Naive thymus-derived CD4-positive, alpha-beta T cell (primary cell): ENCODE measurements at places on chromosomes 4 and X. TPM values are rescaled to one million over a fixed set of nuclear protein-coding genes. Genes with fewer than 3 reads are reported as not detected.

CENPE gene
- 32.6 and 35.8 TPM in 2 replicates for total RNA-seq

TBC1D8B gene
- total RNA-seq, result 0.71 TPM

ADAMTS3 gene
- total RNA-seq, result not detected

DIAPH2 gene
- total RNA-seq, result 23.9 TPM

MAGEE1 gene
- total RNA-seq, result 9.0 TPM

AVPR2 gene
- 0.29 TPM for total RNA-seq

DNA sequence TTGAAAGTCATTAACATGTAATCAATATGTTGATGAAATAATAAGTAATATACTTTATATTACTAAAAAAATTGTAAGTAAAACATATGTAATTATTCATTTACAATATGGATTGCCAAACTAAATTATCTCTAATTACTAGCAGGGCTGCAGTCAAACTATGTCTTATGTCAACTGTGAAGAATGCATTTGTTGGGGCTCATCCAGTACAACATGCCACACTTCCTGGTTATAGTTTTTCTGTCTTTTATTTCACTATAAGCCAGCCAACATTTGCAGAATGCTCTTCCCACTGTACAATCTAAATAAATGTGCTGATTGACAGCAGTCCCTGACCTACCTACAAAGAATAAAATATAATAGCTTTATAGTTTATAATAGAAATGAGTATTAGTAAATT is 975.4 kb upstream of the NDST4 start:
- H3K36me3 ChIP-seq, result no peaks in the 10 kb centered on the region
- H3K4me1 ChIP-seq, result no peaks in the 10 kb centered on the region
- no peak for DNase-seq
- H3K27me3 ChIP-seq, result no peaks in the 10 kb centered on the region
- no peak overlapping the region for H3K27ac ChIP-seq

DNA sequence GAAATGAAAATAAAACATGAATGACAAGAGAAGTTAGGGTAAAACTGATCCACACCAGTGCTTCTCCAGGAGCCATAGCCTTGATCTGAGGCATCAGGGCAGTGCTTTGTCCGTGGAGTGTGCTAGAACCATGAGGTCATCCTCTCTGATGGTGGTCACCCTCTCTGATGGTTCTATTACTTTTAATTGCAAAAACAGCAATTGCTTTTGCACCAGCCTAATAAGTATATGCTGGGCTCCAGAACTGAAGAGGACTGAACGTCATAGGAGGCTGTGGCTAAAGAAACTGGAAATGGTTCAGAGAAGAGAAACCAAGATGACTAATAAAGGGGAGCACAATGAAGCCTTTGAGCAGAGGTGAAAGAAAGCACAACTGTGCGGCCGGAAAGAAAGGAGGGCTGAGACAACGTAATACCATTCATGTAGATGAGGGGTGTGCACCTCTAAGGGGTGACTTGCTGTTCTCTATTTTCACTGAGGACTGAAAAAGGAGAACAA is 17.0 kb upstream of the TMEM154 start:
- H3K4me1 ChIP-seq, result no peaks in the 10 kb centered on the region
- no peak overlapping the region for H3K27ac ChIP-seq
- peak; percentile 40 for DNase-seq
- no peaks in the 10 kb centered on the region for H3K36me3 ChIP-seq
- H3K4me3 ChIP-seq, result no peak overlapping the region

DNA sequence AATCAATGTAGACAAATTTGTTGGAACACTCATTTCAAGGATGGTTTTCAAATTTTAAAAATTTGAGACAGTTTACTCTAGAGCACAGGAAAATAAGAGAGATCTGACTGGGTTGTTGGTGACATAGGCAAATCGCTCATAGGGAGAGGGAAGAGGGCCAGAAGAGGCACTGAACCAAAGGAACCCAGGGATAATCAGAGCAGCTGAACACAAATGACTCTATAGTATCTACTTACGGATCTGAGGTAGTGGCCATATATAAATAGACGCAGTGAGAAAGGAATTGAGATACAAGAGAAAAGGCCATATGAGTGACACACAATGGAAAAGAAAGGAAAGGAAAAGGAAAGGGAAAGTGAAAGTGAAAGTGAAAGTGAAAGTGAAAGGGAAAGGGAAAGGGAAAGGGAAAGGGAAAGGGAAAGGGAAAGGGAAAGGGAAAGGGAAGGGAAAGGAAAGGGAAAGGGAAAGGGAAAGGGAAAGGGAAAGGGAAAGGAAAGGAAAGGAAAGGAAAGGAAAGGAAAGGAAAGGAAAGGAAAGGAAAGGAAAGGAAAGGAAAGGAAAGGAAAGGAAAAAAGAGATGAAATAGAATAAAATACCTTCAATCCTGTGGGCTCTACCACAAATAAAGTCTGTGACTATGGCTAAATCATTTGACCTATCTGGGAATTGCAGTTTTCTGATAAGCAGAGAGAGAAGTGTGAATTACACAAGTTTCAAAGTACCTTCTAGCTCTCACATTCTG is 759.2 kb downstream of the DMD start:
- H3K36me3 ChIP-seq, result no peaks in the 10 kb centered on the region
- no peak for DNase-seq
- no peaks in the 10 kb centered on the region for H3K4me1 ChIP-seq
- no peak overlapping the region for H3K4me3 ChIP-seq

GRCh38 chr4:25814301-25815136 is 48.3 kb downstream of the SEL1L3 start:
- H3K27ac ChIP-seq, result no peak overlapping the region
- H3K27me3 ChIP-seq, result no peaks in the 10 kb centered on the region
- H3K4me3 ChIP-seq, result no peak overlapping the region
- no peak for DNase-seq

DNA sequence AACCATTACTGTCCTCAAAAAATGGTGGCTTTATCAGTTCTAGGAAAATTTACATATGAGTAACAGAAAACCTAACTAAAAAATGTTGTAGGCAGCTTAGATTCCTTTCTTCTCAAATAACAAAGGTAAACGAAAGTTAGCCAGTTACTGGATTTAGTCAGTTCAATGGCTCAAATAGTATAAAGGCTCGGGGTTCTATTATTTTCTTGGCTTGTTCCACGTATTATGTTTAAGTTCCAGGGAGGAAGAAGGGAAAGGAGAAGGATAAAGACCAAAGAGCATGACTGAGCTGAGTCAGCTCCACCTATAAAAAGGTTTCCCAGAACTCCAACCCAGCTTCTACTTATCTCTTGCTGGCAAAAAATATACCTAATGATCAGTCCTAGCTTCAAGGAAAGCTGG is 41.0 kb upstream of the MAB21L2 start:
- no peak for DNase-seq
- H3K27me3 ChIP-seq, result no peaks in the 10 kb centered on the region

- DNase-seq, result peak; percentile 40
- H3K36me3 ChIP-seq, result no peaks in the 10 kb centered on the region
Measured at GRCh38 chrX:111100191-111100590, 4.2 kb downstream of the PAK3 start.

GRCh38 chr4:52197306-52197705 is 146.2 kb downstream of the SPATA18 start:
- no peak overlapping the region for H3K4me3 ChIP-seq
- no peak overlapping the region for H3K27ac ChIP-seq
- no peaks in the 10 kb centered on the region for H3K4me1 ChIP-seq
- no peaks in the 10 kb centered on the region for H3K27me3 ChIP-seq

- no peaks in the 10 kb centered on the region for H3K4me1 ChIP-seq
- no peak overlapping the region for H3K27ac ChIP-seq
- no peaks in the 10 kb centered on the region for H3K36me3 ChIP-seq
- no peak overlapping the region for H3K4me3 ChIP-seq
- H3K27me3 ChIP-seq, result no peaks in the 10 kb centered on the region
Measured at GRCh38 chr4:104749062-104749461, 254.4 kb upstream of the CXXC4 start.

DNA sequence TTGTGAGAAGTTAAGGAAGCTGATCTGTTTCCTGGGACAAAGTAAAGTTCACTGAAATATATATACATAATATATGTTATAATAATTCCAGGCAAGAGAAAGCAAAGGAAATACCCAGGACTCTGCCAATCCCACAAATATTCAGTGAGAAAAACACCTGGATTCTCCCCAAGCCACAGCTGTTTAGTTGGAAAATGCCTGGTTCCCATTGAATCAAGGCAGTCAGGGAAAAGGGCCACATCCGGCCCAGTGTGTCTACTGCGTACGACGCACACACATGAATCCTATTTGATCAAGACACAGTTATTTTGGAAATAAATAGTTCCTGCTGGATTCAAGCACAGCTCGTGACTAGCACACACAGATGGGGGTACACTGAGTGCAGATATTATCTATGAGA is 6.3 kb upstream of the DCHS2 start:
- no peak for DNase-seq
- H3K4me1 ChIP-seq, result no peaks in the 10 kb centered on the region
- H3K27me3 ChIP-seq, result peaks cover 4% of the 10 kb centered on the region
- no peaks in the 10 kb centered on the region for H3K36me3 ChIP-seq
- H3K27ac ChIP-seq, result no peak overlapping the region
- no peak overlapping the region for H3K4me3 ChIP-seq

DNA sequence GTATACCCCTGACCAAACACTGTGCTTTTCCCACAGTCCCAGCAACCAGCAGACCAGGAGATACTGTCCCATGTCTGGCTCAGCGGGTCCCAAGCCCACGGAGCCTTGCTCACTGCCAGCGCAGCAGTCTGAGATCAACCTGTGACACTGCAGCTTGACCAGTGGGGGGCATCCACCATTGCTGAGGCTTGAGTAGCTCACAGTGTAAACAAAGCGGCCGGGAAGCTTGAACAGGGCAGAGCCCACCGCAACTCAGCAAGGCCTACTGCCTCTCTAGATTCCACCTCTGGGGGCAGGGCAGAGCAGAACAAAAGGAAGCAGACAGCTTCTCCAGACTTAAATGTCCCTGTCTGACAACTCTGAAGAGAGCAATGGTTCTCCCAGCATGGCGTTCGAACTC is 58.1 kb downstream of the SLC10A6 start:
- no peaks in the 10 kb centered on the region for H3K27me3 ChIP-seq
- no peaks in the 10 kb centered on the region for H3K36me3 ChIP-seq
- no peaks in the 10 kb centered on the region for H3K4me1 ChIP-seq

DNA sequence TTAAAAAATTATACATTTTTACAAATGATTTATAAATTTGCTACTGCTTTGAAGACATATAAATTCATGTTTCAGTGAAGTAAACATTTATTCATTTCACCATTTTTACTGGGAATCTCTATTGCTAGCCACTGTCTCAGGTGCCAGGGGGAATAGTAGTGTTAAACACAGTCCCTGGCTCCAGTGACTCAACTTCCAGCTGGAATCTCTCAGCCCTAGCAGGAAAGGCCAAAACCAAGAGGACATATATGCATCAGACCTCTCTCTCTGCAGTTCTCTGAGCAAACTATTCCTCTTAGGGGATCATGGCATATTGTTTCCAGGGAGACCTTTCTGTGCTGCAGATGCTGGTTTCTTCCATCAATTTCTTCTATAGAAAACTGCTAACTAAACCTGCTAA is 1009.0 kb upstream of the LCORL start:
- H3K4me1 ChIP-seq, result no peaks in the 10 kb centered on the region
- DNase-seq, result no peak
- H3K36me3 ChIP-seq, result no peaks in the 10 kb centered on the region
- H3K27me3 ChIP-seq, result no peaks in the 10 kb centered on the region
- H3K27ac ChIP-seq, result no peak overlapping the region

- H3K27me3 ChIP-seq, result no peaks in the 10 kb centered on the region
Measured at GRCh38 chr4:144975718-144976117, 122.3 kb downstream of the ANAPC10 start.

DNA sequence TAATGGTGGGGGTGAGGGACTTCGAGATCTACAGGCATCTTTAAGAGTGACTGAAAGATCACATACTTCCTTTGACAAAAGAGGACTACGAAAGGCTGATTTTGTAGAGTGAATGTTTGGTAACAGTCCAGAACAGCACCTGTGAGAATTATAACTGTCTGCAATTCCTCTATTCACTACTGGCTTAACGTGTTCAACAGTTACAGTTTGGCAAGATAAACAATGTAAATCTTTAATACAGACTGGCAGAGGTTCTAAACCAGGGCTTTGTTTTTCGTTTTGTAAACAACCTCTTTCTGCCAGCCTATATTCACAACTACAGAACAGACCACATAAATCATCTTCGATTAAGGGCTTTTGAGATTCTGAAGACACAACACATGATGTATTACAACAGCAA is 66.9 kb downstream of the NCAPG start:
- H3K36me3 ChIP-seq, result no peaks in the 10 kb centered on the region
- no peak for DNase-seq
- H3K27me3 ChIP-seq, result no peaks in the 10 kb centered on the region
- no peaks in the 10 kb centered on the region for H3K4me1 ChIP-seq

DNA sequence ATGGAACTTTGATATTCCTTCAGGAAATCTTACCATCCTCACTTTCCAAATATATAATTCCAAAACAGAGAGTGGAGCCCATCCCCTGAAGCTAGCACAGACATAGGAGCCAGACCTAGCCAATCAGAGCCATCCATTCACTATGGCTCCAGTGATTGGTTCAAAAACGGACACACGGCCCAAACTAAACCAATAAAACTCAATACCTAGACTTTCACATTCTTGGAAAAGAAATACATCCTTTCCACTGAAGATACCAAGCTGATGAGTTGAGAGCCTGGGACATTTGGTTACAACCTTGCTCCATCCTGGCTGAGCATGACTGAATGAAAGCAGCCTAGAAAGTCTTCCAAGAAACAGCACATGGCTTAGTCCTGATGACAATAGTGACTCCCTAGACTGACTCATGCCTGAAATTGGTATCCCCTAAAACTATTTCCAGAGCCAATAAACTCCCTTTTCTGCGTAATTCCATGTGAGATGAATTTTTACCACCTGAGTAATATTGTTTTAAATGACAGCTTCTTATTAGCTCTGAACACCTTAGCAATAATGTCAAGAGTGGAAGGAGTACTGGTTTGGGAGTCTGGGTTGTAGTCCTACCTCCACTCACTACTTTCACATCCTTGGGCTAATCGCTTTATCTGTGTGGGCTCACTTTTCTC is 189.6 kb upstream of the LNX1 start:
- H3K4me3 ChIP-seq, result no peak overlapping the region
- no peaks in the 10 kb centered on the region for H3K27me3 ChIP-seq
- no peak for DNase-seq
- no peaks in the 10 kb centered on the region for H3K36me3 ChIP-seq
